ENCODE measurements at places on chromosomes 12 and 14.

DNA sequence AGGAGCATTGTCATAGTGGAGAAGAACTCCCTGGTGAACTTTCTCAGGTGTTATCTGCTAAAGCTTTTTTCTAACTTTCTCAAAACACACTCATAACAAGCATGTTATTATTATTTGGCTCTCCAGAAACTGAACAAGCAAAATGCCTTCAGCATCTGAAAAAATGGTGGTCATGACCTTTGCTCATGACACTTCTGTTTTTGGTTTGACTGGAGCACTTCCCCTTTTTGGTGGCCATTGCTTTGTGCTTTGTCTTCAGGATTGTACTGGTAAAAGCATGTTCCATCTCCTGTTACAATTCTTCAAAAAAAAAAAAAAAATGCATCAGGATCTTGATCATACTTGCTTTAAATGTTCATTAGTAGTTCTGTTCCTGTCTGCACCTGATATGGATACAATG, 1241.6 kb upstream of the USP15 start:
- DNase-seq: no peak

GRCh38 chr14:54230645-54231044, 166.2 kb upstream of the CDKN3 start:
- no peak for DNase-seq

GRCh38 chr14:55122440-55122986, 6.5 kb upstream of the LGALS3 start:
- no peak for DNase-seq

GRCh38 chr12:122403115-122403770, 19.2 kb downstream of the CLIP1 start:
- DNase-seq: no peak

DNA sequence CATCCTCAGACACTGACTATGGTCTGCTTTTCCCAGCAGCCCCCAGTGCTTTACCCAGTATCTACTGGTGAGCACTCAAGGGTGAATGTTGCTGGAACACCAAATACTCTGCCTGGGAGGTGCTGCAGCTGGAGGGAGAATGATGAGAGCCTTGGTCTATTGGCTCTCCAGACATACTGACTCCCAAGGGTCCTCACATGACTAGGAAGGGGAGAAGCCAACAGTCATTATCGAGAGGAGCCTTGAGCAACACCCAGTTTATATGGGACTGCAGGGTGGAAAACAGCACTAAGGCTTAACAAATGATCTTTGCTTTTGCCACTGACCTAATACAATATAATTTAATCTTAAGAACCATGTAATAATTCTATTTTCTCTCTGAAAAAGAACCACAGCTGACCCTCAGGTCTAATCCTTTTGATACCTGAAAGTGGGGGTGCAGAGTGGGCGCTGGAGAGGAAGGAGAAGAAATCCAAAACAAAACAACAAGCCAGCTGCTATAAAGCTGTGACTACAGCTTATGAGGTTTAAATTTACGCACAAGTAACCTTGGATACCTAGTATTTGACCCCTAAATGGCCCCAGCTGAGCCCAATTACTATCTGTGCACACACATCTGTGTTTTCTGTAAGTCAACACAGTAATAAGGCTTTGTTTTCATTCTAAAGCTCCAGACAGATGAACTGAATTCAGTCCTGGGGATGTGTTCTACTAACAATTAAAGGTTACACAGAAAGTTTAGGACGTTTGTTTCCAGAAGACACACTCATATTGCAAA, 107.8 kb upstream of the GRIP1 start:
- no peak for DNase-seq

GRCh38 chr12:92242907-92243306, 97.3 kb upstream of the BTG1 start:
- no peak for DNase-seq

DNA sequence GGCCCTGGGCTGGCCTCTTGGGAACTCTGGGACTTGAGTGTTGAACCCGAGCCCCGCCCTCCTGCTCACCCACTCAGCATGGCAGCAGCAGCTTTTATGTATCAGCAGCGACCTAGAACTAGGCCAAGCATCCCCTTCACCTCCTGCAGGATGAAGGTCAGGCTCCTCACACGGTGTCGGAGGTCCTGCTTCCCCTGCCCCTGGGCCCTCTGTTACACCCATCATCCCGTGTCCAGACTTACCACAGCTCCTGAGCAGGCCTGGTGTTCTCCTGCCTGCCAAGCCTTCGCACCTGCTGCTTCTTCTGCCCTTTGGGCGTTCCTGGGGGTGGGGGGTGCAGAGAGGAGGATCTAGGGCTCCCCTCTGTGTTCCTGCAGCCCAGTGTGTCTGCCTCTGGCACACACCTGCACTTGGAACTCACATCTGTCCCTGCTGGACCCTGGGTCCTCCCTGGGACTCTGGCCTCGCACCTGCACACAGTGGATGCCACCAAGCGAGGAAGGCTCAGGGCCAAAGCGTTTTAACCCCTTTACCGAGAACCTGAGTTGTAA, 80.3 kb downstream of the PAPOLA start:
- no peak for DNase-seq

DNA sequence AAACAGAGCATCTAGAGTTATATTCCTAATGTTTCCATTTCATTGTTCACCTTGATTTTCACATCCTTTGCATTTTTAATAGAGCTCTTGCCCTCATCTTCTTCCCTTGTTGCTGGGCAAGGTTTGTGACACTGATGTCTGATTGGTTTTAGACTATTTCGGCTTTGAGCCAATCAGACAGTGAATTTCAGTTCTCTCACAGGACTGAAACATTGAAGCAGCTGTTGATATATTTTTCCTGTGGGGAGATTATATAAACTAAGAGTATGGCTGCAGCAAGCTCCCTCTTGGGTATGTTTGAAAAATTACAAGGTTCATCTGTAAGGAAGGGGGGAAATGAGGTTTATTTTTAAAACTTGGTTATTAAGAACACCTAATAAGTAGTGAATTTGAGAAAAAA, 51.2 kb downstream of the ATF7IP start:
- DNase-seq: peak; percentile 62

DNA sequence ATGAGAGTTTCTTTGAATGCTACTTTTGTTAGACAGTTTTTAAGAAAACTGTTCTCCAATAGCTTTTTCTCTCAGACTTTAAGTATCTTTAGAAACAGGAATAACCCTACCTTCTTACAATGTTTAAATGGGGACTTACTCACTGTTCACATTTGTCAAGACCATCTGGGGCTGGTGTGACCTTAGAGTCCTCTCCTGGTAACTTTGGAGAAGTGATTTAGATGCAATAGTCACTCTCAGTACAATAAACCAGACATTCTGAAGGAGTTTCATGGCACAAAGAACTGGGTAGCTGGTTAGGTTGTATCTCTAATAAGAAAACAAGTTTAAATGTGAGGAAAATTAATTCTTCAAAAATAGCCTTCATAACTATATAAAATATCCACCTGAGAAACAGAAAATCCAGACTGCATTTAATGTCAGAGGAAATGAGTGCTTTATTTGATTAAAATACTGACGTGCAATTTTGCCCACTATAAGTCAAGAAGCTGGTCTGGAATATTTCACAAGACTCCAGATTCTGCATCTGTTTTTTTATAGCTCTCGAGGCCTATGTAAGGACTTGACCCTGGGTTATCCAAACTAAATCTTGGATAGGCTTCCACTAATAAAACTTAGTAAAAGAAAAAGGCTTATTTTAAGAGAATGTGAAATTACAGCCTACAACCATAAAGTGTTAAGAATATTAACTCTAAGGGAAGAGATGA, 108.7 kb downstream of the PTGER2 start:
- no peak for DNase-seq

DNA sequence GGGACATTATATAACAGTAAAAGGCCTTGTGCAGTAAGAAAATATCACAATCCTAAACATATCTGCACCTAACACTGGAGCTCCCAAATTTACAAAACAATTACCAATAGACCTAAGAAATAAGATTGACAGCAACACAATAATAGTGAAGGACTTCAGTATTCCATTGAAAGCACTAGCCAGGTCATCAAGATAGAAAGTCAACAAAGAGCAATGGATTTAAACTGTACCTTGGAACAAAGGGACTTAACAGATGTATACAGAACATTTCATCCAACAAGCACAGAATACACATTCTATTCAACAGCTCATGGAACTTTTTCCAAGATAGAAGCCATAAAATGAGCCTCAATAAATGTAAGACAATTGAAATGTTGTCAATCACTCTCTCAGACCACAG, 209.5 kb upstream of the ARHGAP5 start:
- no peak for DNase-seq

DNA sequence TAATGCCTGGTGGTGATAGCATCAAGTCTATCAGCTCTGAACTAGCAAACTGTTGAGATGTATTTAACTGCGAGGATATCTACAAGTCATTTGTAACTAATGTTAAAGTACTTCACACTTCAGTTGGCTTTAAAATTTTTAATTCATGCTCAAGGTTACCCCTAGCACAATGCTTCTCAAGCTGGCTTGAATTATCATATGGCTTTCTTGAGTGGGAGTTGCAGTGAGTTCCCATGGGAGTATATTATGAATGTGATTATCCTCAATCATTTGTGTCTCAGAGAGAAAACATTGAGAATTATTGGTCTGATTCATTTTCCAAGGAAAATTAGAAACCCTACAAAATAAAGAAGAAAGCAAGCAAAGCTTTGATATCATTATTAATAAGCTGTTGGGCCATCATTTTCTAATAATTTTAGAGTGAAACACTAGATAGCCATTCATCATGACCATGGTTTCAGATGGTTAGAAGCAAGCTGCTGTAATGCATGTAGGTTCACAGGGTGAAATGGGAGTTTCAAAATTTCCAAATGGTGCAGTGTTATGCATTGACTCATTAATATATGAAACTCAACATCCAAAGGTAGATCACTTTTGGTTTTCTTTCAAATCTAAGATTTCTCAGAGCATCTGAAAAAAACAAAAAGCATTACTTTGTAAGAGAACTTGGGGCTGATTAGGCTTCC, 11.8 kb upstream of the KRAS start:
- DNase-seq: no peak

DNA sequence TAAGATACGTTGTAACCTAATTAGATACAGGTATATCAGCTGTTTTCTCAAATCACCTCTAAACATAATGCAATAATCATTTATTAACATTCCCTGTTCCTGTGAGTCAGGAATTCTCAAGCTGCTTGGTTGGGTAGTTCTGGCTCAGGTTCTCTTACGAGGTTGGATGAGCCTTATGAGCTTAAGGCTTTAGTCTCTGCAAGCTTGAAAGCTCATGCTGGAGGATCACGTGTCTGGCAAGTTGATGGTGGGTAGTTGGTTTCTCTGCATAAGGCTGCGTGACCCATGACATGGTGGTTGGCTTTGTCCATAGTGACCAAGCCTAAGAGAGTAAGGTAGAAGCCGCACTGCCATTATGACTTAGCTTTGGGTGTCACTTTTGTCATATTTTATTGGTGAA, 62.0 kb downstream of the PLEKHA5 start:
- DNase-seq: no peak

DNA sequence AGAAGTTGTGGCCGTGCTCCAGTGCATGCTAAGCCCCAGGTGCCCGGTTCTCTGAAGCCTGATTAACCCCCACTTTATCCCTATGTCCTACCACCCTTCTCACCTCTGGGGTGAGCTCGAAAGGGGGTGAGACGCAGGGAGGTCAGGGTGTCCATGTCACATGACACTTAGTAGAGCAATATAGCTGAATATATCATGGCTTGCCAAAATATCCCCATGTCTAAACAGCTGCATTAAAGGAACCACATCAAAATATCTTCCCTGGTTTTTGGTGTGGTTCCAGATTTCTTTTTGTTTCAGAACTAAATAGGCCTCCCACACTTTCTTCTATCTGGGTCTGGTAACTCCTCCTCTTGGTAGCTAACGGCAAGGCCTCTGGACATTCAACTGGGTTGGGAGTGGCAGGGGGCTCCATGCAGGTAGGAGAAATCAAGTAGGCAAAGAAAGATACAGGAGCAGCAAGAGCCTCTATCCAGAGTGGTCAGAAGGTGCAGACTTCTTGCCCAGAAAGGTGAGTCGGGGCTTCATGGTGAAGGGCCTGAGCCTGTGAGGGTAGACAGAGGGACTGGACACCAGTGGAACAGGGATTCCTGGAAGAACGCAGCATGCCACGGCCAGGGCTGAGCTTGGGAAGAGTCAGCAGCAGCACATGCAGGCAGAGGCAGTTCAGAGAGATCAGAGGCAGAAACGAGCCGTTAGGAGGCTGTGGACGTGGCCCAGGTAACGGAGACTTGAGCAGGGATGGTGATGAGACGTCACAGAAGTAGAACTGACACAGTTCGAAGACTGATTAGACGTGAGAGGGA, 202.8 kb upstream of the DIO3 start:
- no peak for DNase-seq

DNA sequence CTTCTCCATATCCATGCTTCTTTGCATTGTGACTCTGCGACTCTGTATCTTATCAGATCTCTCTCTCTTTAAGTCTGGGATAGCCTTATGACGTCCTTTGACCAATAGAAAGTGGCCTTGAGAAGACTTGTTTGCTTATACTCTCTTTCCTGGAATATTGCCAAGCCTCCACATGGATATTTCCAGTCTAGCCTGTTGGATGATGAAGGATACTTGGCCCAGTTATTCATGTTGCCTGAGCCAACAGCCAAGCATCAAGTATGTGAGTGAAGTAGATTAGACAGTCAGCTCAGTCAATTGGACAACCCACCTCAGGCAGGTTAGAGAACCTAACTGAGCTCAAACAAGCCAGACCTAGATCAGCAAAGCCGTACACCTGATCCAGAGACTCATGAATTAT, 864.2 kb upstream of the MGAT4C start:
- DNase-seq: no peak

DNA sequence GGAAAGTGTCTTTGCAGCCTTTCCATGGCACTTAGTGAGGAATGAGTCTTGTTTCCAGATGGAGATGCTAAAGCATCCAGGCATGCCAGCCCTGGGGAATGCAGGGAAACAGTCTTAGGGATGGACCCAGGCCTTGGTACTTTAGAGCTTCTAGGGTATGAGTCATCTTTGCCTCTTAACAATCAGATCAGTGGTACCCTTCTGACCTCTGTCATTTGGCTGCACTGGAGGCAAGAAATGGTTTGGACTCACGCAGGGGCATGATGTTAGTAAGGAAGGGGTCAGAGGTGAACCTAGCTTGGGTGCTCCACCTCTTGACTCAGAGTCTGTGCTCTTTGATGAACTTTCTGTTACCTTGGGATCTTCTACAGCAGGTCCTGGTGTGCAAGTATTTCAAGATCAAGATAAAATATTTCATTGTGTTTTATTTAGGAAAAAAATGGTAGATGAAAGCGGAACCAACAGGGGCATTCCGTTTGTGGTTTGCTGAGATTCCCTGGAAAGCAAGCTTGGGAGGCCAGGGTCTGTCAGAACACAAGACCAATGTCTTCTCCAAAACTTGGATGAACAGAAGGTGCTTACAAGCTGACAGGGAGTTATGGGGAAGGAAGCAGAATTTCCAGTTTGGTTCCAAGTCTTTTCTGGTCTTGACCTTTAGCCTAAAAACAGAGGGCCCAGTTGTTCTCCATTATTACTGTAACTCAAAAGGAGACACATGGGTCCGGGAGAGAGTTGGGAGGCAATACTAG, 216.2 kb downstream of the ZFP36L1 start:
- no peak for DNase-seq

DNA sequence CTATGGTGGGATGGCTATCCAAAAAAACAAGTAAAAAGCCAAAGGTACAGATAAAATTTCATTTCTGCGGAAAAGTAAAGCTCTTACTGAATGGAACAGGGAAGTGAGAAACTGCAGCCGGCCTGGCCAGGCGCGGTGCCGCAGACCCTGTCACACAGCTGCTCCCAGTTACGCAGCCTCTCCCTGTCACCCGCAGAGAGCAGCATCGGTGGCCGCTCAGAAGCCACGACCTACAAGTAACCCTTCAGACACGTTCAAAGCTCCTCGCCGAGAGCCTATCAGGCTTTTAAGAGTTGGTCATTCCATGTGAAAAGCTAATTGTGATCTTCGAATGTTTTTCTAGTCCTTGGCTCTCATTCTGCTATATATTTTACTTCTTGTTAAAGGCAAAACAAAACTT, 11.0 kb upstream of the ANKLE2 start:
- no peak for DNase-seq

All from T-helper 2 cell (primary cell).